ENCODE measurements at places on chromosomes 4 and X. TPM values are rescaled to one million over a fixed set of nuclear protein-coding genes. Genes with fewer than 3 reads are reported as not detected.

Gene RBM46
- not detected for total RNA-seq

Gene SPANXN4
- not detected for total RNA-seq

Gene MAN2B2
- total RNA-seq: 13.1 TPM

Gene MAP3K15
- total RNA-seq: 0.49 TPM

Gene MID2
- 21.8 TPM for total RNA-seq

Gene SYTL5
- total RNA-seq: 4.1 TPM

Gene SOWAHD
- total RNA-seq: 0.49 TPM

Gene TLR1
- total RNA-seq: 9.6 TPM

Gene CXorf66
- total RNA-seq: not detected

Gene HPSE
- total RNA-seq: 0.93 TPM

Gene EVC
- total RNA-seq: 52.3 TPM

Gene MAGEE2
- 1.5 TPM for total RNA-seq

Gene MAGEA11
- total RNA-seq: 0.77 TPM

Gene EFHC2
- 4.4 TPM for total RNA-seq

Gene ZDHHC15
- 8.0 TPM for total RNA-seq

Gene JADE3
- 14.0 TPM for total RNA-seq

Gene VCX3B
- total RNA-seq: not detected

Gene RHOH
- total RNA-seq: 1.8 TPM

Gene MAML3
- 17.6 TPM for total RNA-seq

Gene USP26
- total RNA-seq: not detected

Gene CT45A2
- not detected for total RNA-seq

Gene F11
- 0.44 TPM for total RNA-seq

Gene BEND4
- 5.5 TPM for total RNA-seq

Gene TBC1D9
- total RNA-seq: 64.2 TPM

Gene NUDT9
- total RNA-seq: 34.5 TPM

Gene MBTPS2
- 29.0 TPM for total RNA-seq

Gene FRMPD4
- total RNA-seq: 2.0 TPM

Gene UGT2B17
- not detected for total RNA-seq

Gene GALNTL6
- 9.6 TPM for total RNA-seq

Gene STPG2
- 1.2 TPM for total RNA-seq

Gene SHROOM4
- total RNA-seq: 10.0 TPM

Gene ARMCX1
- total RNA-seq: 73.6 TPM

Gene TIMM8A
- 8.2 TPM for total RNA-seq

Gene UCHL1
- total RNA-seq: 374 TPM

Gene FOXR2
- total RNA-seq: not detected

Gene DSPP
- total RNA-seq: 0.05 TPM

Gene AR
- total RNA-seq: 8.9 TPM

Gene GAGE13
- not detected for total RNA-seq

Gene GAB3
- total RNA-seq: 4.3 TPM

Gene PRR32
- 0.60 TPM for total RNA-seq

Gene NDNF
- 104 TPM for total RNA-seq

Gene TMEM255A
- 3.4 TPM for total RNA-seq

Gene FAT1
- 179 TPM for total RNA-seq

Gene TTC29
- total RNA-seq: 1.3 TPM

Gene FABP2
- not detected for total RNA-seq

Gene TMEM150C
- 24.6 TPM for total RNA-seq

Gene GLOD5
- not detected for total RNA-seq

Gene GUCY1B1
- total RNA-seq: 33.1 TPM

Gene NPNT
- 55.7 TPM for total RNA-seq

Gene BLTP1
- 224 TPM for total RNA-seq

Gene NDST4
- 2.6 TPM for total RNA-seq

Gene ERVMER34-1
- total RNA-seq: 0.60 TPM

Gene RAB33A
- total RNA-seq: 8.0 TPM

Gene RADX
- 7.9 TPM for total RNA-seq
